Thyroid gland (tissue), 4 donors: ENCODE measurements at places on chromosomes 4 and X. TPM values are rescaled to one million over a fixed set of nuclear protein-coding genes. Genes with fewer than 3 reads are reported as not detected.

- no peak for DNase-seq
These were observed 28.5 kb upstream of the CRMP1 start for GRCh38 chr4:5921101-5921980.

GRCh38 chrX:13515211-13515930, 54.0 kb upstream of the EGFL6 start:
- DNase-seq, result no peak

DNA sequence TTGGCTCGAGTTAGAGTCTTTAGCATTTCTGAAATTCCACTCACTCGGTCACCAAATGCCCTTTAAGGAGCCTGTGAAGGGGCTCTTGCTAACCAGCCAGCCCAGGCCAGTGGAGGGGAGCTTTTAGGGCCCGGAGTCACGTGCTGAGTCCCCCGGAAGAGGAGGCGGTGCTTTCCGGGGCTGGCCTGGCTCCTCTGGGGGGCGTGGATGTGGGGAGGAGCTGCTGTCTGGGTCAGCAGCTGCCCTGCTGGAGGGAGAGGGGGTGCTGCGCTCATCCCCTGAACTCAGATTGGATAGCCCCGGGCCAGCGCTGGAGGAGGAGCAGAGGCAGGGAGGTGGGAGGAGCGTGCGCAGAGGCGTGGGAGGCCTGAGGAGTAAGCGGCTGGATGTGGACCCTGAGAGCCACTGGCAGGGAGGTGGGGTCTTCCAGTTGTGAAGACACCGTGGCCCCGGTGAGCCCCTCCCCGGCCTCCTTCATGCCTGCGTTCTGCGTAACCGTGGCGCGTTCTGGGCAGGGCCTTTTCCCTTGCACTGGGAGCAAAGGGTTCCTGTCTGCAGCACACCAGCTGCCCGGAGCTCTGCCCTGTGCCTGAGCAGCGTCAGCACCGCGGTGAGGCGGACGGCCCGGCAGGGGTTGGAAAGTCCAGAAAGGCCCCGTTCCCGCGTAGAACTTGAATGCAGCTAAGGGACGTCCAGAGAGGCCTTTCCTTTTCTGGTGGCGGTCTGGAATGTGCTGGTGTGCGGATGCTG, 19.7 kb downstream of the MAEA start:
- DNase-seq, result peak; percentile 98

The CHRDL1 gene
- total RNA-seq, result 140 TPM

- DNase-seq, result peak; percentile 93
These were observed 3.8 kb downstream of the CXXC4 start for GRCh38 chr4:104490770-104491480.

DNA sequence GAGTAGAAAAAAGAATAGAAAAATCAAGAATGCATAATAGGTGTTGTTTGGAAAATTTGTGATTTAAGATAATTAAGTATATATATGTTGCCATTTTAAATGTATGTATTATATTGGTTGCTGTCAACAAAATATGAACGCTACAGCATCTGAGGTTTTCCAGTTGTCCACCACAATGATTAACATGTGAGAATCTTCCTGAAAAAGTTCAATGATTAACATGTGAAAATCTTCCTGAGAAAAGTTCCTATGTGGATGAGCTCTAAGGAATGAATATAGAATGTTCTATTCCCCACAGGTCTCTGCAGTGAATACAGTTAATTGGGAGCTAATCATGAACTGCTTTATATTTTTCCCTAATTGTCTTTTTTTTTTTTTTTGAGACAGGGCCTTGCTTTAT, 214.7 kb downstream of the CBR4 start:
- no peak for DNase-seq

The C4orf51 gene
- total RNA-seq, result not detected

The NIPAL1 gene
- 3.5 TPM for total RNA-seq

DNA sequence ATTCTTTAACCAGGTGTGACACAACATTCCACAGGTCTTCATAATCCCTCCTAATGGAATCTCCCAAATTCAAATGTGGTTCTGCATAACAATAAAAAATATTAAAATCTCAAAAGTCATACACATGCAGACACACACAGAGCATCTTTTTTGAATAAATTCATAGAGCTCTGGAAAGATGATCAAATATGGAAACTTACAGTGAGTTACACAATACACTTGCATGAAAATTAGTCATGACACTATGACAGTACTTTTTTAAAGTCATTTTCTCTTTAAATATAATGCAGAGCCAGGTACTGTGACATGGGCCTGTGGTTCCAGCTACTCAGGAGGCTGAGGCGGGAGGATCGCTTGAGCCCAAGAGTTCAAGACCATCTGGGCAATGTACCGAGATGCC, 38.9 kb downstream of the DDX60L start:
- no peak for DNase-seq

DNA sequence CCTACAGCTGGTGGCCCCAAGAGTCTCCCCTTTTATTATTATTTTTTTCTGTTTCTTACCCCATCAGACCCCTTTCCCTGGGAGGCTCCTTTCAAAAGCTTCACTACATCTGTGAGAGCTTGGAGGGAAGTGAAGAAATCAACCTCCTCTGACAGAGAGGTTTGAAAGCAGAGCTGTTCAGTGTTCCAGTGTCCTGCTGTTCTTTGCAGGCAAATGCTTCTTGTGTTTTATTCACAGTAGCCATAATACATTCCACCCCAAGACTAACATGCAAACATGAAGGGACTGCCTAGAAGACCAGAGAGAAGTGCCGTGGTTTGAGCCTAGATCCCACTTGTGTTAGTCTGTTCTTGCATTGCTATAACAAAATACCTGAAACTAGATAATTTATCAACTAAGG, 192.1 kb downstream of the PTTG2 start:
- no peak for DNase-seq

DNA sequence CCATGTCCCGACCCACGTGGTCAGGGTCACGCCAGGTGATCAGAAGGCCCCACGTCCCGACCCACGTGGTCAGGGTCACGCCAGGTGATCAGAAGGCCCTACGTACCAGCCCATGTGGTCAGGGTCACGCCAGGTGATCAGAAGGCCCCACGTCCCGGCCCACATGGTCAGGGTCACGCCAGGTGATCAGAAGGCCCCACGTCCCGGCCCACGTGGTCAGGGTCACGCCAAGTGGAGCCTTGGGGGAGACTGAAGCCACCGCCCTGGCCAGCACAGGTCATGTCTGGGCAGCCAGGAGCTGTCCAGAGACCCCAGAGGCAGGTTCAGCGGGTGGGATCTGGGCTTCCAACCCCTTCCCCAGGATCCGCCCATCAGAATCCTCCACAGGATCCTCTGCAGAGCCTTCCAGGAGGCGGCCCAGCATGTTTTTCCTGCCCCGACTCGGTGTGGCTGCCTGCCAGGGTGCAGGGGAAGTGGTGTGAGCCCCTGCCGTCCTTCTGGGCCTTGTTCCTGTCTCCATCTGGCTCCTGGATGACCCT, 58.4 kb downstream of the FAM53A start:
- DNase-seq, result no peak

The CYLC1 gene
- not detected for total RNA-seq

The ARHGEF6 gene
- total RNA-seq, result 12.0 TPM

The MAGEA12 gene
- total RNA-seq, result not detected

DNA sequence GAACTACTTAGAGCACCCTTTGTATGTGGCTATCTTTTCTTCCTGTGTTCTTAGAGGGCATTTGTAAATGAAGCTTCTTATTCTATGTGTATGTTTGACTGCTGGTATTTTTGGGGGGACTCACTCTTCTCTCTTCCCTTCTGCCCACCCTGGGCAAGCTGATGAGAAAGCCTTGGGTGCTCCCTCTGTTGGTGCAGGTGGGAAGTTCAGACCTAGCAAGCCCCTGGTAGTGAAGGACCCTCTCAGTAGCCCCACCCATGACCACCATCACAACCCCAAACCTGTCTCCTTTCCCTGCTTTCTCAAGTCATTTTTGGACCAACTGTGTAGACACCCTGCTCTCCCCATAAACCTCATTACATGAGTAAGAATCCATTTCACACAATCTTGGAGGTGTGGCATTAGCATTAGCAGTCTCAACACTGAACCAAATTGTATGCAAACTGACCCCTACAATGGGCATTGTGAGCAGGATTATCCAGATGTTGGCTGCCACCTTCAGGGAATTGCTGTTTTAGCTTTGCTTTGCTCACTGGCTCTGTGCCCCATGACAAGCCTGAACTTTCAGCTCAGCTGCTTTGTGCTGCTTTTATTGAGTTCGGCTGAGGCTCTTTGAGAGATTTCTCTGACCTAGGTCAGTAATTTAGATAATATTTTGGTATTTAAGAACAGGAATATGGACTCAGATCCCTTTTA, 27.9 kb downstream of the TRIM61 start:
- DNase-seq, result no peak

DNA sequence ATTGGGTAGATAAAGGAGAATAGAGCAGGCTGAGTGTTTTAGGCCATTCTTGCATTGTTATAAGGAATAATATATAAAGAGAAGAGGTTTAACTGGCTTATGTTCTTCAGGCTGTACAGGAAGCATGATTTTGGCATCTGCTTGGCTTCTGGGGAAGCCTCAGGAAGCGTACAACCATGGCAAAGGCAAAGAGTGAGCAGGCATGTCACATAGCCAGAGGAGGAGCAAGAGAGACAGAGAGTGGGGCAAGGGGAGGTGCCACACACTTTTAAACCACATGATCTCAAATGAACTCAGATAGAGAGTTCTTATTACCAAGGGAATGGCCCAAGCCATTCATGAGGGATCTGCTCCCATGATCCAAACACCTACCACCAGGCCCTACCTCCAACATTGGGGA, 4.4 kb upstream of the METTL14 start:
- DNase-seq, result no peak

The BTC gene
- 7.9 TPM for total RNA-seq

DNA sequence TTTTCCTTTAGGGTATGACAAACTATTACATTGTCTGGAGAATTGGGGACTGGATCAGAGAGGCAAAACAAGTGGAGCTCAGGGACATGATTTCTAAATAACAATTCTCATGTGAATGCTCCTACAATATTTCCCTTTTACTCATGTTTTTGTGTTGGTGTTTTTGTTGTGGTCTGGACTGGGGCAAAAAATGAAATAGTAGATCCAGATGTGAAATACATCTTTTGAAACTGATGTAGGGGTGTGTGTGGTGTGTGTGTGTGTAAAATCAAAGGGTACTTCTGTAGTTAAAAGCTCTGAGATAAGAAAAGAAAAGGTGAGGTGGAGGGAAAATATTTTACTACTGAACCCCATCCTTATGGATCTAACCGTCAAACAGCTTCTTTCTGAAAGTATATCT, 188.4 kb upstream of the RPL34 start:
- DNase-seq, result no peak

The MAGED4B gene
- 20.8 TPM for total RNA-seq

- DNase-seq, result no peak
These were observed 270.1 kb downstream of the PTTG2 start for GRCh38 chr4:38230121-38230801.

DNA sequence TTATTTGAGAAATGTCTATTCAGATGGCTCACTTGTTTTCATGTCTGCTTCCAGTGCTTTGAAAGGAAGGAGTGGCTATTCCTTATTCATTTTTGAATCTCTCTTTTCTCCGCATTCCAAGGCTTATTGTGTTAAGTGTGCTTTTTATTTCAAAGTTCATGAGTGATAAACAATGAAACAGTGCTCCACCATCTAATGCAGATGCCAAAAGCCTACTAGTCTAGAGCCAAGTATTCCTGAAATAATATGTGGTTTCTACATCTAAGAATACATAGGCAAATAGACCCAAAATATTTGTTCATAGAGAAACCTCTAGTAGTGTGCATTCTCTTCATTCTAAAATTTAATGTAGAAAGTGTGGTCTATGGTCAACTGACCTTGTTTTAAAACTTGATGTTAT, 187.3 kb downstream of the GABRB1 start:
- no peak for DNase-seq

GRCh38 chrX:9339603-9340491, 125.0 kb upstream of the TBL1X start:
- no peak for DNase-seq
